ENCODE measurements at places on chromosomes 4 and X.

GRCh38 chrX:1289535-1289934 is 20.9 kb downstream of the CSF2RA start:
- no peak for DNase-seq

DNA sequence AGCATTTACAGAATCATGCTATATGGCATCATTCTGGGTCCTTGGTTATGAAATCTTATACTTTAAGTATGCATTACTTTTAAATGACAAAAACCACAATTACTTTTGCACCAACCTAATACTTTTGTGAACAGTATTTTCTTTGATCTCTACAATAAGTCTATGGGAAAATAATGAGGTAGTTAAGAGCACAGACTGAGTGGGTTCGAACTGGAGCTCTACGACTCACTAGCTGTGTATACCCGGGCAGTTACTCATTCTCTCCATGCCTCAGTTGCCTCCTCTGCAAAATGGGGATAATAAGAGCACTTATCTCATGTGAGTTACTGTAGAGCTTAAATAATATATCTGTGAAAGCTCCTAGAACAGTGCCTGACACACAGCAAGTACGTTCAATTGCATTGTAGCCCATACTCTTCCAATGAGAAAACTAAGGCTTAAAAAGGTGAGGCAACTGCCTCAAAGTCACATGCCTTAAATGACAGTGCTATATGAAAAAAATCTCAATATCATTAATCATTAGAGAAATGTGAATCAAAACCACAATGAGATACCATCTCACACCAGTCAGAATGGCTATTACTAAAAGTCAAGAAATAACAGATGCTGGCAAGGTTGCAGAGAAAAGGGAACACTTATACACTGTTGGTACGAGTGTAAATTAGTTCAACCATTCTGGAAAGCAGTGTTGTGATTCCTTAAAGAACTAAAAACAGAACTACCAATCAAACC is 151.5 kb downstream of the CHIC2 start:
- DNase-seq: no peak

DNA sequence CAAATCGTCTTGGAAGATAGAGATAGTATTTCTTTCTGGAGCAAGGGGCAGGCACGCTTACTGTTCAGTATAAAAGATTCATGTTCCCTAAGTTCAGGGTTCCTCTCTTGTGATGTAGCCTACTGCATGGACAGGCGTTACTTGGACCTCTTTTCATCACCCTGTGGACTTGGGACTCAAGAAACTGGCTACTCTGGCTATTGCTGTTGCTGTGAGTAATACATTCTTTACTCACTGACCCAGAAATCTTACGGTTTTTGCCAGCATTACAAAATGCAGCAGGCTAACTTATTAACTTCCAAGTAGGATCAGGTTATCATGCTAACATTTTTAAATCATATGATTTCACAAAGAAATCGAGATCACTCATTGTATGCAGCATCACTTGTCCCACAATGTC is 12.8 kb upstream of the GUCY1B1 start:
- no peak for DNase-seq

- DNase-seq: no peak
Measured at GRCh38 chr4:64266669-64267068, 142.6 kb downstream of the TECRL start.

GRCh38 chrX:137431693-137432488 is 134.0 kb upstream of the ZIC3 start:
- DNase-seq: no peak

Measured in SHP77 (cell line).